Uterus (tissue), 4 donors: ENCODE measurements at places on chromosomes 2 and 18. TPM values are rescaled to one million over a fixed set of nuclear protein-coding genes. Genes with fewer than 3 reads are reported as not detected.

Gene FBXO36
- 2.6 TPM for total RNA-seq

- peak; percentile 71 for DNase-seq
Observed at GRCh38 chr2:37671009-37671815, at the start of gene CDC42EP3. CDC42EP3 (minus strand) TSS chr2:37671642; CDS start chr2:37646587, 25,055 bp downstream.

DNA sequence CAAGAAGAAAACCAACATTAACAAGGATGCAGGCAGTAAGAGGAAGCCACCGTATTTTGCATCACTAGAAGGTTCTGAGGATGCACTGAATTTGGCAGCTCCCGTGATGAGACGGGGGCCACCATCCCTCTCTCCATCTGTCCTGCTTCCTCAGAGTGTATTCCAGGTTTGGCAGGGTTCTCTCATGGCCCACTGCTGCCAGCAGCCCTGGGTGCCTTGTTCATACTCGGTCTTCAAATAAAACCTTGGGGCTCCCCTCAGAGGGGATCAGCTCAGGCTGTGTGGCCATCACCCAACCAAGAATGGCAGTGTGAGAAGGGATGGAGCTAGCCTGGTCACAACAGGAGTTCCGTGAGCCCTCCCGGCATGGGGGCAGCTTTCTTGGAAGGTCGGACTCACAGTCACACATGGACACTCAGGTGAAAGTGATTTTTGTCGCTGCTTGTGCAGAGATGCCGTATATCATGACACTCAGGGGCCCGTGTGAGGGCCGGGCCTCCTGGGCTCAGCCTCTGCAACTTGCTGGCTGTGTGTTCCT is 12.8 kb upstream of the MBP start:
- DNase-seq, result no peak

- DNase-seq, result no peak
Observed at GRCh38 chr2:172613040-172613439, 57.1 kb downstream of the PDK1 start.

DNA sequence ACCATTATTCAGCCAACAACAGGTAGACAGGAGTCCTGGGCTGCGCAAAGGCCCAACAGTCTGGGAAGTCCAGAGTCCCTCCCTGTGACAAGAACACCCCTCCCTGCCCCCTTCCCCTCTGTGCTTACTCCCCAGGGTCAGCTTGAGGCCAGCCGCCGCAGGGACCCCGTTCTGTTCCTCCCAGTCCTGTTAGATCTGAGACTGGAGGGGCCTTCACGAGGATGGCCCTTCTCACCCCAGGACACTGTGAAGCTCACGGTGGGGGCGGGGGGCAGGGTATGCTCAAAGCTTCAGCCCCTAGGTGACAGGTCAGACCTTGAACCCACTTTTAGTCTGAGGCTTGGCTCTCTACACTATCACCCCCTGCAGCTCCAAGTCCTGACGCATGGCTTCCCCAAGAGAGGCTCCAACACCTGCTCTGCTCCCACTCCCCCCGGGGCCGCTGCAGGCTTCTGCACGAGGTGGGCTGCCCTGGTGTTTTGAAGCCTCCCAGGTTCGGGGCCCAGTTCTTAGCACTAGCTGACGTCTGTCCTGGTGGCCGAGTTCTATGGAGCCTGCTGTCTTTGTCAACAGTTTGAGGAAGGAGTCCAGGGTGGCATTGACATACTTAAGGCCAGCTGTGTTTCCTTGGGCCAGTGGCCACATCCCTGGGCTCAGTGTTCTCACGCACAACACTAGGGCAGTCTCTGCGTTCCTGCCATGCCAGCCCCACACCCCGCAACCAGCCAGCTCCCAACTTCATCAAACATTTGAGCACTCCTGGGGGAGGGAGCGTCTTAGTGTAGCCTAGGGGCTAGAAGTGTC is 37.2 kb upstream of the HPCAL1 start:
- peak; percentile 11 for DNase-seq

GRCh38 chr2:26710743-26711456 is 18.4 kb downstream of the KCNK3 start:
- DNase-seq, result no peak

Gene MDH1B
- total RNA-seq, result 6.3 TPM

- peak; percentile 46 for DNase-seq
Observed at GRCh38 chr2:207926133-207926988, 99.0 kb downstream of the PLEKHM3 start.

- DNase-seq, result no peak
Observed at GRCh38 chr2:97719362-97720155, 6.2 kb downstream of the ZAP70 start.

Gene NETO1
- not detected for total RNA-seq

Gene TMEM247
- not detected for total RNA-seq

DNA sequence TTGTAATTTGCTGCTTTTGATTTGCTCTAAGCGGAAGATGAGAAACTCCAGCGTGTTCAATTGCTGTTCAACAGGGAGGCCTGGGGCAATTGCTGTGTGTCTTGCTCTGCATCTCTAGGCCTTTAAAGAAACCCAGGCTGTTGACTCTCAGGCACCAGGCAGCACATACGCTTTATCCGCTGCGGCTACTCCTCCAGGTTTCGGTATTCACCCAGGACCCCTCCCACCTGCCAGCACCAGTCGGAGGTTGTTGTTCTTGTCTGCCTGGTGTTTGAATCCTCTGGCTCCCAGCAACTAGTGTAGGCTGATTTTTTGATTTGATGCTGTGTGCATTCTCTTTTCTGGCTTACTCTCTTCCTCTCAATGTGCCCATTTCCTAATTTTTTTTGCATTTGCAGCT is 383.1 kb downstream of the TSN start:
- no peak for DNase-seq

GRCh38 chr2:53129851-53130250 is 637.8 kb upstream of the CHAC2 start:
- no peak for DNase-seq

GRCh38 chr2:8103085-8103708 is 578.7 kb upstream of the ID2 start:
- DNase-seq, result no peak

DNA sequence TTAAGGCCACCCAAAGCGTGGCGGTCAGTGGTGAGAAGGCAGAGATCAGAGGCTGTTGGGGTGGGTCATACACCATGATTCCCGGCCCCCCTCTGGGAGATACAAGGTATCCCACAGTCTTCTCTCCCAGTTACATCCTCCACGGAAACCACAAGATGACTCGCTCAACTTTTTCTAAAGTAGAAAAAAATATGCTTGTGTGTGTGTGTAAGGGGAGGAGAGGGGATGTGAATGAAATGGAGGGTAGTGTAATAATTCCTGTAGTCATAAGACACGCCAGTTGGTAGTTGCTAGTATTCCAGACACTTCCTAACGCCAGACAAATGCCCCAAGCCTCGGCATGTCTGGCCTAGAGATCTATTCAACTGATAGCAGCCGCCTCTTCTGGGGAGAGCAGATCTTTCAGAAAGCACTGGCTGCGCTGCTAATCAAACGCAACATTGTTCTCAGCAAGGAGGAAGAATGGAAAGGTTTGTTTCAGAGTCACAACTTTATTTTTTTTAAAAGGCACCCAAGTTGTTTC is 143.5 kb downstream of the TGIF1 start:
- DNase-seq, result no peak

- DNase-seq, result no peak
Observed at GRCh38 chr18:46366201-46366600, 262.0 kb downstream of the HAUS1 start.

DNA sequence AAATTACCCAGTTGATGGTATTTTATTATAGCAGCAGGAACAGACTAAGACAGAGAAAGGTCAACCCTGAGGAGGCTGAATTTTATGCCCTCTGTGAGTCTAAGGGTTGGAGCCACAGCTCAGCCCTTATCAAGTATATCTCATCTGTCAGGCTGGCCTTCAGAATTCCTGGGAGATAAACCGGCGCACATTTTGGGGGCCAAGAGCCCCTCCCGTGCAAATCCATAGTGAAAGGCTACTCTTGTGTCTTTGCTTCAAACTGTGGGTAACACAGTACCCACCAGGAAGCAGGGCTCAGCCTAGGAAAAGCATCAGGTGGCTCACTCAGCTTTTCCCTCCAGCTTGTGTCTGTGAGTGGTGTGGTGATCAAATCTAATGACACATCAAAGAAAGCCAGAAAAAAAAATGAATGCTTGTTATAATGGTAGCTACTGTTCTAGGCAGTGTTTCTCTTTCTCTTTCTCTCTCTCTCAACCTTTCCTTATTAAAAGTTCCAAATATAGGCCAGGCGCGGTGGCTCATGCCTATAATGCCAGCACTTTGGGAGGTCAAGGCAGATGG is 25.0 kb upstream of the ASXL2 start:
- no peak for DNase-seq

Gene TACR1
- 10.6 TPM for total RNA-seq

- DNase-seq, result no peak
Observed at GRCh38 chr2:139083121-139083520, 302.9 kb upstream of the NXPH2 start.

Gene CDH7
- not detected for total RNA-seq

DNA sequence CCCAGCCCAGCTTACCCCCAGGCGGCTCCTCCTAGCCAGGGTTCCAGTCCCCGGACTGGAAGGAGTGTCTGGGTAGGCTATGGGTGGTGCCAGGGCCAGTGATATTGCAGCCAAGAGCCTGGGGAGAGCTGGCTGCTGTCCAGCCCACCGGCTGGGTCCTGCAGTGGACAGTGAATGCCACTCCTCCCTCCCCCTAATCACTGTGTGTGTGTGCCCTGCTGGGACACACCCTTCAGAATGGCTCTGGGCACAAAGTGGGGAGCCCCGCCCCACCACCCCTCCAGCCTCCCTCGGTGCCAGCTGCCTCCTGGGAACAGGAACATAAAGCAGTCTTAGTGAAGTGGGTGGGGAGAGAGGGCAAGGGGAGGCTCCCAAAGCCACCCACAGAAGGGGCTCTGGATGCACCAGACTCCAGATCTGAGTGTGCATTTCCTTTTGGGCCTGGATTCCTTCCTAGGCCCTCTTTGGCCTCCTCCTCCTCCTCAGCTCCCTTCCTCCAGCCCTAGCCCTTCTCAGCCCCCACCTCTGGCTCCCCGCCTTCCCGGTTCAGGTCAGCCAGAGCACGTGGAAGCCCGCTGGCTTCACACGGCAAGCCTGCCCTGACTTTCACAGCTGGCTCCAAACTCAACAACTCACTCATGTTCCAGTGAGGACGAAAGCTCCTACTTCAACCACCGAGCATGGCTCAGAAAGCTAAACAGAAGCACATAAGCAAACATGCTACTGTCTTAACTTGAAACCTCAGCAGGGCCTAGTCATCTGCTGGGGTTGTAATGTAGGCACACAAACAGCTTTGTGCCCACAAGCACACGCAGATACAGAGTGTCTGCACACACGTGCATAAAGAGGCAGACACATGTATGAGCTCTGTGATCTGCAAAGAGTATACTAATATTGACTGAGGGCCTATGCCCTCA is 209.2 kb upstream of the SMAD2 start:
- DNase-seq, result no peak

Gene USP37
- 9.1 TPM for total RNA-seq

DNA sequence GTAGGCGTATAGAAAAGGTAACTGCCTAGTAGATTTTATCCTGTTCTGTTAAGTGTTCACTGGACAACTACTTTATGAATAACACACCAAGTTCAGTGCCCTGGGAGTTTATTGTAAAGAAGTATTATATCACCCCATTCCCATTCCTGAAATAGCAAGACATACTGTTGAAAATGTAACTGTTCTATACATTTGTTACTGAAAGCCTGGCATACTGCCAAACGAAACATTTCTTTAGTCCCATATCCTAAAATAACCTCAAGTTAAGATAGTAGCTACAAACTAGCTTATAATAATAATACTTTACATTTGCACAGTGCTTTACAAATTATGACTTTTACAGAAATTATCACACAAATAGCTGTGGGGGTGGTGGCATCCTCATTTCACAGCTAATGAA is 25.1 kb downstream of the SPDYA start:
- no peak for DNase-seq

DNA sequence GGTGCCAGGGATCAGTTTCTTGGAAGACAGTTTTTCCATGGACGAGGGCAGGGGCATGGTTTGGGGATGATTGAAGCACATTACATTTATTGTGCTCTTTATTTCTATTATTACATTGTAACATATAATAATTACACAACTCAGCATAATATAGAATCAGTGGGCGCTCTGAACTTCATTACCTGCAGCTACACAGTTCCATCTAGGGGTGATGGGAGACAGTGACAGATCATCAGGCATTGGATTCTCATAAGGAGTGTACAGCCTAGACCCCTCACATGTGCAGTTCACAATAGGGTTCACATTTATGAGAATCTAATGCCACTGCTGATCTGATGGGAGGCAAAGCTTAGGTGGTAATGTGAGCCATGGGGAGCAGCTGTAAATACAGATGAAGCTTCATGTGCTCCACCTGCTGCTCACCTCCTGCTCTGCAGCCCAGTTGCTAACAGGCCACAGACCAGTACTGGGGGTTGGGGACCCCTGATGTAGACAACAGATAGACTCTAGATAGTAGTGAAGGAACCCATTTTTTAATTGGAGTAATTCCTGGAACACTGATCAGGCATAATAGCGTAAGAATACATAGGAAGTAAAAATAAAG is 41.5 kb upstream of the MC4R start:
- no peak for DNase-seq

Gene ATP6V1B1
- 3.4 TPM for total RNA-seq

Gene SPR
- total RNA-seq, result 21.8 TPM

- no peak for DNase-seq
Observed at GRCh38 chr2:105239924-105240323, 1.6 kb upstream of the GPR45 start.

DNA sequence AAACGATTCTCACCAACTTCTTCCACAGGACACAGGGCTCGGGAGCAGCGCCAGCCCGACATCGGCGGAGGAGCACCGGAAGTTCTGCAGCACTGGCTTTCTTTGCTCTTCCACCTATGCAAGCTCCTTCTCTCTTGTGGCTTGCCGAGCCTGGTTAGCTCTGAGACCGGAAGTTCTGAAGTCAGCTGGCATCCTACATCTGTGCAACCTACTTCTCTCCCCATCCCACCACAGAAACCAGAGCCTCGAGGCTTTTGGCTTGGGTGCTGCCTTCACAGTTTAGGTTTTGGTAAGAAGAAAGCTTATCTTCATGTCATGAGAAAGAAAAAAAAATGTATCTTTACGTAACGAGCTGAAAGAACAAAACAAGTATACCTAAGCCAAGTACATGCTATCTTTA is 111.7 kb downstream of the ANKRD44 start:
- DNase-seq, result peak; percentile 36

Gene STEAP3
- total RNA-seq, result 4.7 TPM

DNA sequence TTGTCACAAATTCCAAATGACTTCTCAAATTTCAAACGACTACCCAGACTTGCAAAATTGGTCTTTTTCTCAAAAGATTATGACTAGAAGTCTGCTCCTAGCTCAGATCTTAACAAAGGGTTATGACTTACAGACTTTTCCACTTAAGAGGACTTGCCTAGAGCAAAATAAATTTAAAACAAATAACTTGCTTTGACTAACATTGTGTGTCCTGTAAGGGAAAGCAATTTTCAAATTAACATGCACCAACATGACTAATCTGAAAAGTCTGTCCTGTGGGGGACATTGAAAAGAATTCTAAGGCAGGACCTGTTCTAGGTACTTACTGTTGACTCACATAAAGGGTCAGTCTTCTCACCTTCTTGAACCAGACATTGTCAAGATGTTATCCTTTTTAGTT is 53.5 kb upstream of the TMEM200C start:
- DNase-seq, result no peak

Gene EPB41L3
- 31.5 TPM for total RNA-seq
